ENCODE measurements at places on chromosomes 2 and 18. TPM values are rescaled to one million over a fixed set of nuclear protein-coding genes. Genes with fewer than 3 reads are reported as not detected.

Gene UGT1A1
- total RNA-seq = not detected

Gene FIGN
- total RNA-seq = 0.90 TPM

Gene UGT1A3
- not detected for total RNA-seq

Gene MYO7B
- 0.18 TPM for total RNA-seq

Gene DYTN
- not detected for total RNA-seq

Gene RBKS
- 1.1 TPM for total RNA-seq

Gene COMMD1
- total RNA-seq = 60.4 TPM

DNA sequence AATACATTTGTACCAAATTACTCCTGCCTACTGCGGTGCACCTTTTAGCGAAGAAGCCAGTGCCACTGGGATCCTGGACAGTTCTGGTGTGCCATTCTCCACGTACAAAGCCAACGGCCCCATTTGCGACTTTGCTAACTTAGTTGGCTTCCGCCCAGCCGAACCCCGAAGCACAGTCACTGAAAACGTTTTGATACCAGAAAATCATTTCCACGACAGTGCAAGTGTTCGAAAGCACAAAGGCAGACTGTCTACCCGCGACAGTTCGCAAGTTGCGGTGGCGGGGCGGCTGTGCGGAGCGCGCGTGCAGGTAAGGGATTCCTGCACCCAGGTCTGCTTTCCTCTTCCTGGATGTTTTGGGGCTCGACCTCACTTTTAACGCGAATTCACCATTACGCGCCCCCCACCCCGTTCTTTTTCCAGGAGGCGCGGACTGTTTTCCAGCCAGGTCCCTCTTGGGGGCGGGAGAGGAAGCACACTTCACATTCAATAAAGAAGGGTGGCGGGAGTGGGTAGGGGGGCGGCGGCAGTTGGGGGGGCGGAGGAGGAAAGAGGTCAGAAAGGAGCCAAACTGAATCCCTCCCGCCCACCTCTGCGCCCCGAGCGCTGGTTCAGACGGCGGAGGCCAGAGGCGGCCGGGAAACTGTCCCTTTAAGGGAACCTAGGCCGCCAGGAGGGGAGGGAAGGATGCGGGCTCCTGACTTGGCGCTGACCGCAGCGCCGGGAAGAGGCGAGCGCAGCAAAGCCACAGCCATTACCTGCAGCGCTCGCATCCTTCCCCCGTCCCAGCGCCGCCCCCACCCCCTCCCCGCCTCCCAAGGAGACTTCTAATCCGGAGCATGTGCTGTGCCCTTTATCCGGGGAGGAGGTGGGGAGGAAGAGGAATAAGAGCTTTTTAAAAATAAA is 107.4 kb upstream of the KCTD1 start:
- peak; percentile 11 for DNase-seq

DNA sequence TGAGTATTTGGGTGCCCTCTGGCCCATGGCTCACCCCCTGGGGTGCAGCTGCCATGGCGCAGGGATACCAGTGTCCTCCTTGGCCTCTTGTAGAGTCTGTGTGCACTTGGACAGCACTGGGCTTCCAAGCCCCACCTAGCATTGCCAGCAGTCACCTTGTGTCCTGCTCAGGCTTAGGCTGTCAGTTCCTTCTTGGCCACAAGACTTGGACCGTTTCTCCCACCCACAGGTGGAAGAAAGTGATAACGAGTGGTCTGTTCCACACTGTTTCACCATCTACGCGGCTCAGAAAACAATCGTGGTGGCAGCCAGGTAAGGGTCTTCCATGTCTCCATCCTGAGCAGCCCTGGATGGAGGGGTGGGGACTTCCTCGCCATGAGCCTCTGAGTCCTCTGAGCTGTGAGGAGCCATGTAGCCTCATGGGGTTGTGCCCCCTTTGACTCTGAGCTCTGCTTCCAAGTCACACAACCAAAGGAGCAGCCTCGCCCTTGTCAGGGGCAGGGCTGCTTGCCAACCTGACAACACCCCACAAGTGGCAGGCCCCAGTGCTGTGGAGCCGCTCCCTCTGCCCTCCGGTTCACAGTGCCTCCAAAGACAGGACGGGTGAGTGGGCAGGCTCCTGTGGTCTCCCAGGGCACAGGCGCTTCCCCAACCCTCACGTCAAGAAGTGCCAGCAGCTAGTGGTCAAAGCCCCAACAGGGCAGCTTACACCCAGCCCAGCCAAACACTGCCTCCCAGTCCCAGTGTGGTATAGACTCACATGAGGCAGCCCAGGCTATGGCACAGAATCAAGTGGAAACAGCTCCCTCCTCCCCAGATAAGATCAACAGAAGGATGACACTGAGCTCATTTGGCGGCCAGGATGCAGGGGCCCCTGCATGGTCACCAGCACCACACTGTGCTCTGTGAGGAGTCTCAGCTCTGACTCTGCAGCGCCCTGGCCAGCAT is 18.4 kb downstream of the STK25 start:
- DNase-seq = peak; percentile 16

DNA sequence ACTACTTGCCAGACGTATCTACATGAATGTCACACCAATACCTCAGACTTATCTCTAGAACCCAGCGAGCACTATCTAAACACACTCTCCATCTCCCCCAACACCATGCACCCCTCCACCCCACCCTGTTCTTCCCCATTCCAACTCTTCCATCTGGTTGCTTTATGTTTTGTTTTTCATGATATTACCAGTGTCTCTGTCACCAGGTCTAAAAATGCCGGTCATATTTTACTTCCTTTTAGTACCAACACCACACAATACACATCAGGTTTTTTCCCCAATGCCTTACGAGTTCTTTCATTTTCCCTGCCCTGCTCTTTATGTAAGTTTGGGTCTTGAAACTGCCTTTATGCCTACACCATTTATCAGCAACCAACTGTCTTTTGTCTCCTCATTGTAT is 10.2 kb upstream of the ITGA4 start:
- no peak for DNase-seq

DNA sequence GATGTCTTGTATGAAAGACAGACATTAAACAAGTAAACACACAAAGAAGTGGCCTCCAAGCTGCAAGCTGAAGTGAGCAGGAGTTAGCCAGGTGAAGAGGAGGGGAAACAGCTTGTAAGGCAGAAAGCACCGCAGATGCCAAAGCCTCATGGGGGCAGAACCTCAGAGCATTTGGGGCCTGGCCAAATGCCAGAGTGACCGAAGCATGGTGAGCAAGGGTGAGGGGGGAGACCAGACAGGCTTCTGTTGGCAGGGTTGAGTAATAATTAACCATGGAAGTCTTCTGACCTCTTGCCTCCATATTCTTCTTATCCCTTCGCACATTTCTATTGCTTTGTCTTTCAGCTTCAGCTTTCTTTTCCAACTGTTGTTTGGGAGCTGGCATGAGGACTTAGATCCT is 5.6 kb downstream of the QPCT start:
- no peak for DNase-seq

DNA sequence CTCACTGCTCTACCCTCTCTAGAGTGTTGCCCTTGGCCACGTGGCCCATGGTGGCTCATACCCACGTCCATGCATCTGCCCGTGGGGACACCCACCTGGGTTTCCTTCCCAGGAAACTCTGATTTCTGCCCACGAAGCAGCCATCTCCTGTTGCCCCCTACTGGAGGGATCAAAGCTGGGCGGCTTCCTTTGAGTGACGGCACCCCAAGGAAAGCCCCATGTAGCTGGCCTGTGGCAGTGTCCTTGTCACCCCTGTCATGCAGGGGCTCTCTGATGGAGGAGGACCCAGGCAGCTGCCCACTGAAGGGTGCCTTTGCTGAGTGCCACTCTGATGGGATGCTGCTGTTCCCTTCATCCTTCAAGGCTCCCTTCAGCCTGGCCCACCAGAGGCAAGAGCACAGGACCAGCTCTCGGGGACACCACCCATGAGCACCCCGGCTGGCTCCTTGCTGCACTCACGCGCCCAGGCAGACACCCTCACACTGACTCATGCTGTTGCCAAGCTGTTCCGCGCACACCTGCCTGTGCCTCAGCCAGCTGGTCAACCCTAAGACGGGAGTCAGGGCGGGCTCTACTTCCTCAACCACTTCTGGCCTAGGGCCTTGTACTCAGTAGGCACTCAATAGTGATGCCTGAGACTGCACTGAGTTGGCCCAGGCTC is 101.1 kb downstream of the CTIF start:
- DNase-seq = no peak

DNA sequence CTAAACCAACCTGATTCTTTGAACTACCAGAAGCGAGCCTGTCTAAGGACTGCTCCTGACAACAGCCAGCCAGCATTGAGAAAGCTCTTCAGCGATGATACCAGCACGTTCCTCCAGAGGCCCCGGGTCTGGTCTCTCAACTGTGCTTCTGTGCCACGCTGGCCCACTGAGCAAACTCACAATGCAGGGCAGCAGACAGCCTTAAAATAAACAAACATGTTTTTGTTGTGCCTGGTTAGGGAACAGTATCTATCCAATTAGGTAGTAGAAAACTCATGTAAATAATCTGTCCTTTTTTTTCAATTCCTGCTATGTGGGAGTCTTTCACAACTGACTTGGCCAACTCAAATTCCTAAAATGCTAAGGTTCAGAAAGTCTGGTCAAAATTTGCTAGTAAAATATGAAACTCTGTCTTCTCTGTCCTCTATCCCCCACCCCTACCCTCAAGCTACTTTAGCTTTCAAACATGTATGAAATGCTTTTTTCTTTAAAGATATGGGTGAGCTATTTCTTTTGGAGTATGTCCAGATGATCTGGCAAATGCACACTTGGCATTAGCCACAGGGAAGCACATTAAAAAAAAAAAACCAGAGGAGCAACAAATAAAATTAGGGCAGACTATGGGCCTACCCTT is 21.4 kb upstream of the EML4 start:
- DNase-seq = peak; percentile 56

GRCh38 chr18:21830532-21830931 is 89.9 kb downstream of the MIB1 start:
- DNase-seq = no peak

DNA sequence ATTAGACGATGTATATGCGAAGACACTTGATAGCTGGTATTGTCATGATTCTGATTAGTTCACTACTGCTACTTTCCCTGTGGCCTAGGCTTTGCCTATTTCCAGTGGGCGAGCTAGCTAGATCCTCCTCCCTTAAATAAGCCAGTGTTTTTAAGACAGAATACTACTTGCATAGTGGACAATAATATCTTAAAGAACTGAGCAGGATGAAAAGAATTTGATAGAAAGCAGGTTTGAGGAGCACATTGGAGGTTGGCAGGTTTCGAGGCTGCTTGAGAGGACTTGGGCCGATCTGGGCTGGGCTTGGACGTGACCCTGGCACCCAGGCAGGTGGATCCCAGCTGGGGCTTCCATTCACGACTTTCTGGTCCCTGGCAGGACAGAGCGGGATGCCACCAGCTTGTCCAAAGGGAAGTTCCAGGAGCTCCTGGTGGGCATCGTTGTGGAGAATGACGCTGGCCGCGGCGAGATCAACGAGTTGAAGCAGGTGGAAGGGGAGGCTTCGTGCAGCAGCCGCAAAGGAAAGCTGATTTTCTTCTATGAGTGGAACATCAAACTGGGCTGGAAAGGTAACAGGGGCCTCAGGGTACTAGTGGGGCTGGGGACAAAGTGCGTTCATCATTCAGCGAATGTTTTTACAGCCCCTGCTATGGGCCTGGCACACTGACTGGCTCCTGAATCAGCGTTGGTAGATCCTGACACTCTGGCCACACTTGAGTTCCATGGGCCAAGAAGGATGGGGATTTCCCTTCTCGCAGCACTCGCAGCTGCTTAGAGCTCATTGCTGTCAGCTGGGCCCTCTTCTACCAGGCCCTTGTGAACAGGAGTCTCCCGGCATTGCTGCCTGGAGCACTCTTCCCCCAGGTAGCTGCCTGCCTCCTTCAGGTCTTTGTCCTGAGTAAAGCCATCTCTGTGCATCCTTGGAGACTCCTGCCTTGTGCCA is 16.9 kb downstream of the C2orf74 start:
- peak; percentile 61 for DNase-seq

DNA sequence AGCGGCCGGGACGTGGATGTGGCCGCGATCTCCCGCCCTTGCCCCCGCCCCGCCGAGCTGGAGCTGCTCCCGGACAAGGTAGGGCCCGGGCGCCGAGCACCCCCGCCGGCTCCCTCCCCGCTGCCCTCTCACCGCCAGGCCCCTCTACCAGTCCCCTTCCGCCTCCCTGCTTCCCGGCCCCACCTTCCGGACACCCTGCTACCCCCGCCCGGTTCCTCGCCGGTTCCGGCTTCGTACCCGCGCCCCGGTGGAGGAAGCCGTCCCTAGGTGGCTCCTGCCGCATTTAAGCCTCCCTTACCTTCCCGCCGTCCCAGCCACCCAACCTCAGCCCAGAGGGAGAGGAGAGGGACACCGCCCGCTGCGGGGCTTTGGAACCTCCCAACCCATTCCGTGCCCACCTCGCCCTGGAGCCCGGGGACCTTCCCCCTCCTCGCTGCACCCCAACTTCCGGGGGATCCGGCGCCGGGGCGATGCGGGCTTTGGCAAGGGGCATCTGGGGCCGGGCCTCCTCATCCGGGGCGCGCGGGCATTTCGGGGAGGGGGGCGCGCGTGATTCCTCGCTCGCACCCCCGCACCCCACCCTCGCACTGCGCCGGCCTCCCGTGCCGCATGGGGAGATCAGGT is 475 bp downstream of the B3GNT2 start:
- no peak for DNase-seq
